Hematopoietic multipotent progenitor cell treated with erythropoietin and hydrocortisone succinate and interleukin-3 and kit ligand, for 4 days (in vitro differentiated cells): ENCODE measurements at places on chromosomes 2 and 18.

DNA sequence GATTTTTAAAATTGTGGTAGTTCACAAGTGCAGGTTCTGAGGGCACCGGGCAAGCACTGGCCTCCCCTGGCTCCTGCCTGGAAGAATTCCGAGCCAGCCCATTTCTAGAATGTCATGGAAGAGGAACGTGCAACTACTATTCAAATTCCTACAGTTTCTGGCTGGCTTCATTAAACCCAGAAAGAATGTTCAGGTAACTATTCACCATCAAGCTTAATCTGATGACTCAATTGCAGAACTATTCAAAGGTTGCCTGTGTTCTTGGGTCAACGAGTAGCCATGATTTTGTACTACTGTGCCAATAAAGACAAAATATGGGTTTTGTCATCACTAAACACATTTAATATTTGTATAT lies 14.3 kb upstream of the MFF start:
- DNase-seq, result no peak

DNA sequence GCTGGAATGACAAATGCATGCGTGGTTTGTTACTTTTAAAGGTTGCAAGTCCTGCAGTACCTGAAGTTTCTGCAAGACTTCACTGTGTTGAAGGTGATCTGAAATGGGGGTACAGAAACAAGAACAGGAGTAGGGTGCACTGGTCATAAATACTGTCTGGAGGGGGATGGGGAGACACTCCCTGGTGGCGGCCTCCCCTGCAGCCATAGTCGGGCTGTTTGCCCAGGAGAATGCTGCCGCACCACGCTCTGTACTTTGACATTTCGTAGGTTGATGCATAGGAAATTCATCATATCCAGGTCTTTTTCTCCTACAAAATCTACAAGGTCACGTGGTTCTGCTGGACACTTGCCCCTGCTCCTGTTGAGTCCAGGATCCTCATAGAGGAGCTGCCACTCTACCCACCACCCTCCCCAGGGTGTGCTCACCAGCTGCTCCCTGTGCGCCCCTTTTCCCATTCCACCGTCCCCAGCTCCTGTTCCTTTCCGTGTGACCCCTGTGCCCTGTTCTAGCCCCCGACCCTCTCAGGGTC lies 103.8 kb downstream of the RNF144A start:
- no peak for DNase-seq

GRCh38 chr2:234044157-234044556 lies 6.3 kb upstream of the SPP2 start:
- no peak for DNase-seq

DNA sequence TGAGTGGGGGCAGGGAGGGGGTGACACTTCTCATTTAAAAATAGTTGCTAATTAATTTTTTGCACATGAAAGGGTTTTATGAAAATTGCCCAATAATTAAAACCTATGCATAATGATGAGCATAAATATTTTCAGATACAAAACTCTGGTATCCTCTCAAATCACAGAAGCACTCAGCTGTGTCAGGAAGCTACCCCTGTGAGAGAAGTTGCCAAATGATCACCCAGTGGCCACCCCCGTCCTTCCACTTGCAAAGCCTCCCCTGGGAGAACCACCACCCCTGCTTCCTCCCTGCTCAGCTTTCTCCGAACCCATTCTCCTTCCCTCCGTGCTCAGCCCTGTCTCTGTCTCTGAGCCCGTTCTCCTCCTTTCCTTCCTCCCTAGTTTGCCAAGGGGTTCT lies 400.2 kb upstream of the SALL3 start:
- DNase-seq, result no peak

GRCh38 chr2:139217641-139218040 lies 437.5 kb upstream of the NXPH2 start:
- peak; percentile 1 for DNase-seq

DNA sequence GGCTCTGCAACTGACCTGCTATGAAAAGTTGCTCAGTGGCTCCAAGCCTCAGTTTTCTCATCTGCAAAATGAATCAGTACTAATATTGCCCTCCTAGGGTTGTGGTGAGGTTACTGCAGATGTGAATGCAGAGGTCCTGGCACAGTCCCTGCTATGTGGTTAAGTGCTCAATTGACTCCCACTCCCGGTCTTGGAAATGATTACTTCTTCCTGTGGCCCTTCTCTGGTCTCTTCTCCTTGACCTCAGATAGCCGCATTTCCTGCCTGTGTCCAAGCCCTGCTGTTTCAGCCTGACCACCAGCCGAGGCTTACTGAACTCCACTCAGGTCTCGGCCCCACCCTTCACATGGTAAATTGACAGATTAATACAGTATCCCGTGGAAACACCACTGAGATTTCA lies 26.3 kb downstream of the CNGA3 start:
- DNase-seq, result no peak

GRCh38 chr2:23632386-23632785 lies 247.4 kb downstream of the KLHL29 start:
- no peak for DNase-seq

GRCh38 chr2:240557808-240558207 lies at the start of gene ANKMY1:
Gene ANKMY1 (minus strand): TSS chr2:240557988. CDS start chr2:240557335, 653 bp downstream.
- DNase-seq, result peak; percentile 93

DNA sequence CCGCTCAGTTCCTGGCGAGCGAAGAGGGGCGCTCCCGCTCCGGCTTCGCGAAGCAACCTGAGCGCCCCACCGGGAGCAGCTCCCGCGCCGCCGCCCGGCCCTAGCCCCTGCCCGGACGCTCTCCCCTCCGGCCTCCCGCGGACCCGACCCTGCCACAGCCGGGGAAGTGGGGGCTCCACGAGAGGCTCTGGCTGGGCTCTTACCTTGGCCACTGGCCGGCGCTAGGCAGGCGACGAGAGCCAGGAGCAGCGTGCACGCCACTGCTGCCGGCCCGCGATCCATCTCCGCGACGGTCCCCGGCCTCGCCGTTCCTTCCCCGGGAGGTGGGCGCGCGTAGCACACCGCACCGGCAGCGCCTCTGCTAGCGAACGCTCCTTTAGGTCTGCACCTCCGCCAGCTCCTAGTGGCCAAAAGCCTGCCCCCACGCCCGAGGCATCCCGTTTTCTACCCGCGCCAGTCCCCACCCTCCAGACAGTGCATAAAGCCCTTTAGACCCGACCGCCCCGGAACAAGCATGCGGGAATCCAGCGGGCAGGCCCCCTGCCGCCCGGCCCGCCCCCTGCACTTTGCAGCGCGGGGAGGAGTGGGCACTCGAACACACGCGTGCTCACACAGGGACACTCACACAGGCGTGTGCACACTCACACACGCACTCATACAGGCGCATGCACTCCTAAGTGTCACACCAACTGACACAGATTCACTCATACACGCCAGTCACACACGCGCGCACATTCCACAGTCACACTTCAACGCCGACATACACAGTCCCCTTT lies at the start of gene LRP2:
TSS of gene LRP2 (minus strand) at position 417 of the 776 bp plus-strand sequence. CDS start at position 282, 135 bp downstream.
- DNase-seq, result peak; percentile 51
